ENCODE measurements at places on chromosomes 11 and 22.

DNA sequence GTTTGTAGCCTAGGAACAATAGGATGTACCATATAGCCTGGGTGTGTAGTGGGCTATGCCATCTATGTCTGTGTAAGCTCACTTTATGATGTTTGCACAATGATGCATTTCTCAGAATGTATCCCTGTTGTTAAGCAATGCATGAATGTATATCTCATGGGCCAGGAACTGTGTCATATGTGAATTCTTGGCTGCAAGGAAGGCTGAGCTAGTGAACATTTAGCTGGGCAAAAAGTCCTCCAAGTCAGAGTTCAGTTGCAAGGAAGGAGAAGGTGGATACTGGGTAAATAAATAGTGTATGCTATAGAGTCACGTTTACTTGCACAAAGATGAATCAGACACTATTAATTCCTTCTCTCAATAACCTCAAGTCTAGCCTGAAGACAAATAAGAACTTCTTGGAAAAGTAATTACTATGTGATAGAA lies 136.1 kb downstream of the EHF start:
- DNase-seq = no peak

- DNase-seq = no peak
These were observed 5.0 kb downstream of the RHOG start for GRCh38 chr11:3835751-3836150.

GRCh38 chr22:17938484-17938924 lies 85.9 kb downstream of the MICAL3 start:
- no peak for DNase-seq

DNA sequence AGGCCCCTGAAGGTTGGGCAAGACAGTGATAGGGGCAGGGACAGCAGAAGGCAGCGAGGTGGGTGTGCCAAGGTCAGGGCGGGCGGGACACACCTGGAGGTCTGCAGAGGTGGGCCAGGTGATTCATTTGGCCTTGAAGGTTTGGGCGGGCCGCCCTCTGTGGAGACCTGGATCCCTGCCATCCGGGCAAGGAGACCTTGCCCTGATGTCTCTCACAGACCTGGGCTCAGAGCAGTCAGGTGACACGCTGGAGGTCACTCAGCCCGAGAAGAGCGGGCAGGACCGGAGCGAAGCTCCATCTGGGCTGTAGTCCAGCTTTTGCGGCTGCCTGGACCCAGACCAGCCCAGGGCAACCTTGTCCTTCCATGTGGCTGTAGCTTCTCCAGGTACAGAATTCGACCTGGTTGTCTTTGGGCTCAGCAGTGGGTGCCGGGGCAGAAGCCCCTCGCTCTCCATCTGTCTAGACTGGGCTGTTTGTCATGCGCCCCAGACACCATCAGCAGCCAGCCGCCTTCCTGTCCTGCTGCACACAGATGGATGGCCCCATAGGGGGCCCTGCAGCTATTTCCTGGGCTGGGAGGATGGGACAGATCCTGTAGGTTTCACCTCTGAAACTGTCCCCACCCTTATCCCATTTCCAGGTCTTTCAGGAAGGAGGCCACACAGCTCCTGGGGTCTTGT lies 3.1 kb downstream of the MRGPRG start:
- DNase-seq = no peak

- DNase-seq = no peak
These were observed 131.6 kb upstream of the HSD17B12 start for GRCh38 chr11:43548916-43549315.

DNA sequence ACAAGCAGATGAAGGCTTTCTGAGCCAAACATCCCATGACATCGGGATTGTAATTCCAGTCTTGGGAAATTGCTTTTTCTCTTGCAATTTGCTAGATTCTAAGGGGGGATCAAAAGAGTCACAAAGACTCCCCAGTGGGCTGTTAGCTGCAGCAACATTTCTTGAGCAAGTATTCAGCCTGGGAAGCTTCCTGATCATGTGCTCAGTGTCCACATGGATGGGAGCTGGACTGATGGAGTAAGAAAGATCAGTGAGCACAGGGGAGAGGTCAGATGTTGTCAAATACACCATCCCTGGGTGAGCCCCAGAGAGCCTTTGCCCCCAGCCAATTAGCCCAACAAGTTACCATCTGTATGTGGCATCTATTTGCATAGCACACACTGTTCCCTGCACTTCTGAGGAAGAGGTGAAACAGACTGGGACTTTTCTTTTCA lies 10.2 kb upstream of the GRK3 start:
- DNase-seq = no peak

DNA sequence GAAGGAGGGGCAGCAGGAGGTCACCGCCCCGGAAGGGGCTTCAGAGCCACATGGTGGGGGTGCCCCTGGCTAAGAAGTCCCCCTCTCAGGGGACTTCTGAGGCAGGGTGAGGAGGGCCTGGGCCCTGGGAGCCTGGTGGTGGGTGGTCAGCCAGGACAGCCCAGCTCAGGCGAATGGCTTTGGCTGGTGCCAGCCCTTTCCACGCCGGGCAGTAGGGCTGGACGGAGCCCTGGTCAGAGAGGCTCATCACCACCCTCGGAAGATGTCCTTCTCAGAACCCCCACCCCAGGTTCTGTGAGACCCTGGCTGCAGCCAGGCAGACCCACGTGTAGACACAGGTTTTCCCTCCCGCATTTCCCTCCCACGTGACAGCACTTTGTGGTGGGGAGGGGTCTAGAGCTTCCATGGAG lies 35.9 kb downstream of the OSBPL5 start:
- no peak for DNase-seq

- no peak for DNase-seq
These were observed 112.1 kb downstream of the TRIM29 start for GRCh38 chr11:120025606-120026335.

GRCh38 chr11:69130654-69131053 lies 25.1 kb upstream of the SMIM38 start:
- DNase-seq = no peak

DNA sequence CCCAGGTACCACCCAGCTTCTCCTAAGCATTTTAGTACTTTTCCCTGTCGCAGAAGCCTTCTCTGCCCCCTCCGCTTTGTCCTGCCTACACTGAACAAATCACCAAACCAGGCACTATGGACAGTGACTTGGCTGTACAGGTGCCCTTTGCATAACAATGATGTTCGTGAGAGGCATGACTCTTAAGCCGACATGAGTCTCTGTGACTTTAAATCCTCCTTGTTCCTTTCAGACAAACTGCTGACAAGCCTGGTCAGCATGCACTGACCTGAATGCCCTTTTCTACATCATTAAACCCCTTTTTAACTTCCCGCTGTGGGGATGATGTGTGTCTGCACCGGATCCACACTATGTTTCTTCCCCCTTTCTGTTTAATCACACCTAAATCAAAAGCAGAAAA lies 16.6 kb downstream of the CAVIN3 start:
- no peak for DNase-seq

DNA sequence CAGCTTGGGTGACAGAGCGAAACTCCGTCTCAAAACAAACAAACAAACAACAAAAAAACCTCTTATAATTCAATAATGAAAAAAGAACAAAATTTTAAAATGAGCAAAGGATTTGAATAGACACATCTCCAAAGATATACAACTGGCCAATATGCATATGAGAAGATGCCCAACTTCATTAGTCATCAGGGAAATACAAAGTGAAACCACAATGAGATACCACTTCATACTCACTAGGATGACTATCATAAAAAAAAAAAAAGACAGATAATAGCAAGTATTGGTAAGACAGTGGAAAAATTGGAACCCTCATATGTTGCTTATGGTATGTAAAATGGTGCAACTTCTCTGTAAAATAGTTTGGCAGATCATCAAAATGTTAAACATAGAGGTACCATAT lies 28.7 kb upstream of the BARX2 start:
- no peak for DNase-seq

DNA sequence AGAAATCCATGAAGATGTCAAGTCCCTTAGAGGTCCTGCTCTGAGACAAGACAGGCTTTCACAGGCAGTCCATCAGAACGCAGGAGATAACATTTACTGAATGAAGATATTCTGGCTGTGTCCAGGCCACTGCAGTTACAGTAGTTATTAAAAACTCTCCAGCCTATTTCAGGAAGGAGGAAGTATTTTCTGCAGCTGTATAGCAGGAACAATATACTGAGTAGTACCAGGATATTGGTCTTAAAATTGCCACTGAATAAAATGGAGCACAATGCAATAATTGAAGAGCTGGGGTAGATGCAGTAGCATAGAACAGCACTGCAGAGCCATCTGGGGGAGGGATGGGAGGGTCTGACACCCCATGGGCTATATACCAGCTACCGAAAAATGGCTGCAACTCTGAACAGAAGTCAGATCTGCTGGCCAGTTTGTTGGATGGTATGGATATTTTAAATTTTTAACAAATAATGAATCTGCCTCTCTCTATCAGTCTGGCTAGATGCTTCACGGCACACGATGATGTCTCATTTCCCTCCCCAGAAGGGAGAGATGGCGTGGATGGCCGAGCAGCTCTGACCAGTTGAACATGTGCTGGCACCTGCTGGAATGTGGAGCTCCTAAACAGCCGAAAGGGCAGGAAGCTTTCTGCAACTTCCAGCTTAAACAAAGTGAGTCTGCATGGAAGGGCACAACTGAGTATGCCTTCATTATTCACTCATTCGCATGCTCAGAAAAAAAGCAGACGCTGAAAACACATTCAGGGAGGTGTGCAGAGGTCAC lies 342.1 kb upstream of the SYN3 start:
- DNase-seq = no peak

DNA sequence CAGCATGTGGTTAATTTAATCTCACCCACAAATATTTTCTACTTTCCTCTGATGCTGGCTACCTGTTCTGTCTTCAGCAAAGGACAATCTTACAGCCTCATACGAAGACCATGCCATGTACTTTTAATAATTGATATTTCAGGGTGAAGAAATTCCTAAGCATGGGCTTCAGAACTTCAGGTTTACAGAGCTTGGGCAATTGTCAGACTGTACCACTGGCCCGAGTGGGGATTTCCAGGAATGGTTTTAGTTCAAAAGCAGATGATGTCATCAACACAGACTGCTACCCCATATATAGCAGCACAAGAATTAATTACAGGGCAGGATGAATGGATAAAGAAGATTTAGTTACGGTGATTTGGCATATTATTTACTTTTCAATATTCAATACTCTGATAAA lies 171.8 kb downstream of the ETS1 start:
- DNase-seq = no peak

GRCh38 chr11:93537049-93537448 lies 6.1 kb downstream of the SMCO4 start:
- DNase-seq = no peak

GRCh38 chr22:35886309-35886708 lies 142.3 kb downstream of the RBFOX2 start:
- no peak for DNase-seq

GRCh38 chr22:44167501-44167900 lies 13.2 kb upstream of the PARVG start:
- no peak for DNase-seq

GRCh38 chr11:1878137-1879031 lies 13.3 kb downstream of the PRR33 start:
- peak; percentile 30 for DNase-seq

DNA sequence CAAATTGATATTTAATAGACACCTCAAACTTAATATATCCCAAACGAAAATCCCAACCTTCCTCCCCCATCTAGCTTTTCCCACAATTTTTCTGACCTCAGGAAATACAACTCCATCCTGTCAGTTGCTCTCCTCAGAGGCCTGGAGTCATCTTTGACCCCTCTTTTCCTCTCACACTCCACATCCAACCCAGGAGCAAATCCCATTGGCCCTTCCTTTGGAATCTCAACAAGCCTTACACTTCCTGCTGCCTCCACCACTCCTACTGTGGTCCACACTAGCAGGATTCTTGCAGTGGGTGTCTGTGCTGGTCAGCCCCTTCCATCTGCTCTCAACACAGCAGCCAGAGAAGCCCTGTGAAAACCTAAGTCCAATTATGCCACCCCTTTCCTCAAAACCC lies 39.3 kb upstream of the RFPL3 start:
- DNase-seq = no peak

GRCh38 chr11:14224395-14224794 lies 134.6 kb downstream of the RRAS2 start:
- no peak for DNase-seq

GRCh38 chr22:25490896-25491295 lies 73.6 kb upstream of the GRK3 start:
- no peak for DNase-seq

DNA sequence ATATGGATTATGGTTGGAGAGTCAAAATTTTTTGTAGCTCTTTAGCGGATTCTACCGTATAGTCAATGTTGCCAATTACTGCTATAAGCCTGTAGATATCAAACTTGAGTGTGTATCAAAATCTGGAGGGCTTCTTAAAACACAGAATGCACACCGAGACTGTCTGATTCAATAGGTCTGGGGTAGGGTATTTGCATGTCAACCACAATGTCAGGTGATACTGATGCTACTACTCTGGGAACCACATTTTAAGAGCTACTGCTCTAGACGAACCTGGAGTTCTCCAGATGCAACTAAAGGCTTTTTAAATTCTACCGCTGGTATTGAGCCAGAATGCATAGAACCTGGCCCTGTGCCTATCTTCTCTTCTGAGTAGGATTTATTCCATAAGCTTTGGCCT lies 15.8 kb upstream of the MS4A4A start:
- DNase-seq = no peak

- no peak for DNase-seq
These were observed 49.6 kb upstream of the EED start for GRCh38 chr11:86194998-86195397.

GRCh38 chr11:12248330-12248729 lies 129.0 kb upstream of the PARVA start:
- peak; percentile 99 for DNase-seq

GRCh38 chr11:112042161-112042960 lies 17.2 kb downstream of the DLAT start:
- DNase-seq = no peak

GRCh38 chr22:27856386-27856785 lies 54.8 kb upstream of the MN1 start:
- no peak for DNase-seq

GRCh38 chr22:20567371-20567847 lies 60.0 kb downstream of the MED15 start:
- DNase-seq = no peak

DNA sequence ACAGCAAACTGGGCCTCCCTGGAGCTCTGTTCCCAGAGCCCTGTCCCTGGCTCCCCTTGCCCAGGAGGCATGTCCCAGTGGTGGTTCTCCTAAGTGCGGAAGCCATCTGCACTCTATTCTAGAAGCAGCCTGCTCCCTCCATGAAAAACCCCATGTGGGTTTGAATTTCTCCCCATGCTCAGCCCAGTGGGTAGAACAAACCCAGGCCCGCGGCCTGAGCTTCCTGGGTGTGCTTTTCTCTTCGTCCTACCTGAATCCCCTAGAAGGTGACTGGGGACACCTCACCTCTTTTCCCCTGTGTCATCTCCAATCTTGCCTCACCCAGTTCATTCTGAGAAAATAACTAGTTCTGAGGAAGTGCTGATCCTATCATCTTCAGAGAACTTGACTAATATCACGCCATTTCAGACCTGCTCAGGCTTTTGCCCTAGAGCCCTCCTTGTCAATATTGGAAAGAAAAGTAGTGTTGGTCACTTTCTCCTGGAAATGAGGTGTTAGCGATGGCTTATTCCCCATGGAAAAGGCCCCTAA lies 15.9 kb downstream of the IL10RA start:
- DNase-seq = no peak

Measured in Caco-2 (cell line).